ENCODE measurements at places on chromosomes 7 and 10.

DNA sequence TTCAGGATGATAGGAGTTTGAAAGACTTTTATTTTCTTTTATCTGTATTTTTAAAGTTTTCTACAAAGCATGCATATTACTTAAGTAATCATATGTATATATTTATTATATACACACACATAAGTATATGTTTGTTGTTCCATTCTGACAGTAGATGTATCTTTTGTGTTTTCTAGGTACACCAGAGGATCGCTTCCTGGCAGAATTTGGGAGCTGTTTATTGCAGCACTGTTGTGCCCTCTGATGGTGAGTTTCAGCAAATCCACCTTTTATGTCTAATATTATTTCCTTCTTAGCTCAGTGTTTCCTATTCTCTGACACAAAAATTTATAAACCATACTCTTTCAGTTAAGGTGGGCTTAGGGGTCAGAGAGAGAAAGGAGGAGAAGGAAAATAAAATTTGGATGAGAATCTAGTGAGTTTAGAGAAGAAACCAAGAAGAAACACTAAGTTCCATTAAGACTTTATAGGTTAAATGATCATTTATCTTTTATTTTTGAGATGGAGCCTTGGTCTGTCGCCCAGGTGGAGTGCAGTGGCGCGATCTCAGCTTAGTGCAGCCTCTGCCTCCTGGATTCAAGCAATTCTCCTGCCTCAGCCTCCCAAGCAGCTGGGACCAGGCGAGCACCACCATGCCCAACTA, 59.2 kb upstream of the OIT3 start:
- peak; percentile 37 for DNase-seq

GRCh38 chr10:48227213-48227612, 47.3 kb downstream of the FRMPD2 start:
- DNase-seq: no peak

DNA sequence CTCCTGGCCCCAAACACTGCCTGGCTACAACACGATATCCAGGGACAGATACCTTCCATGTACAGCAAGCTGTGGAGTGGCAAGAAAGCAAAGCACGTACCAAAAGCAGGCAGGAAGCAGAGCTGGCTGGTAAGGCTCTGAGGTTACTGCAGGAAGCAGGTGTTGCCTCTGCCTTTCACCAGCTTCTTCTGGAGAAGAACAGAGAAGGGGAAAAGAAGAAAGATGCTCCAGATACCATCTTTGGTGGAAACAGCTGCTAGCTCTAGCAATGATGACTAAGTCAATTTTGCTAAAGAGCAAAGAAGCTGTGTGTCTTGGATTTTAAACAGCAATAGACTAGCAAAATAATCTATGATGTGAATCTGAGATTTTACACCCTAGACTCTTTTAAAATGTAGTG, 34.9 kb upstream of the PRSS1 start:
- DNase-seq: no peak

- DNase-seq: no peak
These were observed 137.7 kb upstream of the PFKP start for GRCh38 chr10:2929480-2930258.

DNA sequence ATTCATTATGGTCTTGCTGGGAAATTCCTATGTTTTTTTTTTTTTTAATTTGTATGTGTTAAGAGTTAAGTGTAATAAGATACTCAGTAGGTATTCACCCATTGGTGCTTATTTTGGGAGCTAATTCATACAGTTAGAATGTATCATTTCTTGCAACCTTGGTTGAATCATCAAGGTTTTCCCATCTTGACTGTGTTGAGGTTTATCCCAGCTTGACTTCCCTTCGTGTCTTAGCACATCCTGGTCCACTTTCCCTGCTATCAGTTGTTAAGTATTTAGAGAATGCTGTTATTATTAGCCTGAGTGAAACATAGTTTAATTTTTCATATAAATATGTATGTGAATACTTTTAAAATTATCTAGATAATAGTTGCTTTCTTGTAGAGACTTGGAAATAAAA, 20.8 kb downstream of the RALA start:
- DNase-seq: no peak

Data from thymus (tissue), 14 donors.